BJ (cell line): ENCODE measurements at places on chromosomes 3 and 15.
A peak's percentile ranks its signal among the peaks of the same experiment; 100 is the strongest.

GRCh38 chr3:133937061-133937686, 41.5 kb upstream of the RAB6B start:
- no peak for DNase-seq

DNA sequence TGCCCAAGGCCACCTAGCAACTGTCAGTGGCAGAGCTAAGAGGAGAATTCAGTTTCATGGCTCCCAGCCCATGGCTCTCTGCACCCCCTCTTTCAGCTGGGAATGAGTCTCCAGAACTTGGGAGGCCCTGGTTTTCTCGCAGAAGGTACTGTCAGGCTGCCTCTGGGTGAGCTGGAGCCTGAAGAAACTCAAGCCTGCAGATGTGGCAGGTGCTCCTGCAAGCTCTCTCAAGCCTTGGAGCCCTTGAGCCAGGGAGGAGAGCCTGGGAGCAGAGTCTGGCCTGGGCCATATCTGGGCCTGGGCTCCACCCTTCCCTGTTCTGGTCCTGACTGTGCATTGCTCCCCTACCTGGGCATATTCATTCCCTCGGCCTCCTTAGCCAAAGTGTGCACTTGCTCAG, 74.4 kb upstream of the TLE3 start:
- DNase-seq, result no peak

DNA sequence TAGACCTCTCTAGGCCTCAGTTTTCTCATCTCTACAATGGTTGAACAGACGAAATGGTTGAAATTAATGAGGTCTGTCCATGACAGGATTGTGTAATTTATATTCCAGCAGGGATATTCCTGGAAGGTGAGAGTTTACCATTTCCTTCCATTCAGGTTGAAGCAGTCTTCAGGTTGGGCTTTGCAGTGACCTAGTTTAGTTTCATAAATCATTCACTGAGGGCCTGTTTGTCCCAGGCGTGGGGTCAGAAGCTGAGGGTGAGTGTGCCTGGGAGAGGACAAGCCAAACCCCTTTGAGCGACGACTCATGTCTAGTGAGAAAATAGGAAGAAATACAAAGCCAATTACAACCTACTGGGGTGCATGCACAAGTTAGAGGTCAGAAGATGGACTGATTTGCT, 57.2 kb upstream of the CACNA2D3 start:
- DNase-seq, result no peak

DNA sequence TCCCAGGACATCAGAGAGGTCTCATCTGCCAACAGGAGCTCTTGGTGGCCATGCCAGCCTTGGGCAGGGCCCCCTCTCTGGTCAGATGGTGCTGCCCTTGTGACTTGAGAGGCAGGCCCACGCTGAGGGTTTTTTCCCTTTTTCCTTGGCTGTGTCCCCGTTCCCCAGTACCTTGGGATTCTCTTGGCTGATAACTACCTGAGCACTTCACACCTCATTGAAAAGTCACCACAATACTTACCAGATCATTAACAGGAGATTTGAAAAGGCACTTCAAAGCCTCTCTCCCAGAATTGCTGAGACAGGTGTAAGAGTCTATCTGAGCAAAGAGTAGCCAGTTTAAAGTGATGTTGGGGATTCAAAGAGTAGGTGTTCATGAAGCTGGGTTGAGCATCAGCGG, 15.1 kb upstream of the TMEM158 start:
- no peak for DNase-seq

- peak; percentile 46 for DNase-seq
Observed at GRCh38 chr3:149581681-149582370, 76.0 kb downstream of the WWTR1 start.

DNA sequence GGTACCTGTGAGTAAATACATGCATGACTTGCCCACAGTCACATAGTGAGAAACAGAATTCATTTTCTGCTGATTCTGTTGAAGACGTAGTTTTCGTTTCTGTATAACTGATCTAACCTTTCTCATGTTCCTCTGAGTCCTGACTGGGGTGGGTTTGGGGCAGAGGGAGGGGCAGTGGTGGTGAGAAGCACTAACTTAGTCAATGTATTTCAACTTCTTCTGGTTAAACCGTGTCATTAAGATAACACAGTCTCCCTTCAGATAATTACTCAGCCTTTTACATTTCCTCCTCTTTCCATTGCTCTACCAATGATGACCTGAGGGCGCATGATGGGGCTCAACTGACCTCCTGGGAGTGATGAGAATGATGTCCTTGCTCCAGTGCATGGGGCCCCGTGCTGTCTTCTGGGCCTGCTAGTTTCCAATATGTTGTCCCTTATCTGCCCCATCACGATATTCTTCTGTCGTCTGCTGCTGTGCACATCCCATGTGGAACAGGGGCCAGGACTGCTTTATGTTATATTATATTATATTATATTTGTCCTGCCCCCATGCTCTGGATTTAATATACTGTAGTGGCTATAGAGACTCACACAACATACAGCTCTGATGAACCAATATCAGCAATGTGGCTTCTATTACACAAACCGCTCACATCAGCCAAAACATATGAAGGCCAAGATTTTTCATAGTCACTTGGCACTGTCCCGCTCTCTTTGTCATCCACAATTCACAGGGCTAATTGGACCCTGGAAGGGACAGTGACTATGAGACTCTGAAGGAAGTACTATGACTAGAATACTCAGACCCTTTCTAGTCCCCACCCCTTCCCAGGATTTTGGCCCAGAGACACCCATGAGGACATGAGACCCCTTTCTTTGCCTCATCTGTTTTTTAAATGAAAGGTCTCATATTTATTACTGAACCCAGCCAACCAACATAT, 407.1 kb upstream of the MCTP2 start:
- DNase-seq, result no peak

DNA sequence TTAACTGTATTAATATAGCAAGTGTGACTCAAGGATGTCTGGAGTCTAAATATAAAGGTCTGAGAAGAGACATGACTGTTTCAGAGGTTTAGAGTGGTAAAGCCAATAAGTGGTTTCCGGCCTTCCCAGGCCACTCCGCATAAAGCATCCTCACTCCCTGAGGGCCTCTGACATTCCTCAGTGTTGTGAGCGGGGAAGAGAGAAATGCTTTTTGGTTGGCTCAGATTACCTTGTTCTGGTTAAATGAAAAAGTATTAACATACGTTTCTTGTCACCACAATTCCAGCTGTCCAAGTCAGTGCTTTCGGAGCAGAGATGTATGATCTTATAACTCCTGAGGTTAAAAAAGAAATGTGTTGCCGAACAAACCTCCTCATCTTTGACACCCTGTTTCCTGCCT, 103.8 kb downstream of the RBMS3 start:
- peak; percentile 84 for DNase-seq

DNA sequence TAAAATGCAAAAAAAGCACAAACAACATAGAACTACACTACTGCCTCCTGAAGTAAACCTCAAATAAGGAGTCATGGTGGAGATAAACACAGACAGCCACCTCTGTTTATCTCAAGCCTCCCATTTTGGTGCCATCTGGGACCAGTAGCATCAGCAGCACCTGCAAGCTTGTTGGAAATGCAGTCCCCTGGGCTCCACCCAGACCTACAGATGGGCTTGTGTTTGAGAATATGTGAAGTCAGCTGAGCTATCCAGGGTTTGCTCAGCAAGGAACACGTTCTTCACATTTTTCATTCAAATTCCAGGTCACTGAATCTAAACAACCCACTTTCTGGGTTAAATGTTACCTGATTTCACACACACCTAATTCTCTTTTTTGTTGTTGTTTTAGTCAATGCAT, 45.5 kb downstream of the RASGRF1 start:
- DNase-seq, result no peak
